GM12891 (cell line): ENCODE measurements at places on chromosomes 7 and 10.

DNA sequence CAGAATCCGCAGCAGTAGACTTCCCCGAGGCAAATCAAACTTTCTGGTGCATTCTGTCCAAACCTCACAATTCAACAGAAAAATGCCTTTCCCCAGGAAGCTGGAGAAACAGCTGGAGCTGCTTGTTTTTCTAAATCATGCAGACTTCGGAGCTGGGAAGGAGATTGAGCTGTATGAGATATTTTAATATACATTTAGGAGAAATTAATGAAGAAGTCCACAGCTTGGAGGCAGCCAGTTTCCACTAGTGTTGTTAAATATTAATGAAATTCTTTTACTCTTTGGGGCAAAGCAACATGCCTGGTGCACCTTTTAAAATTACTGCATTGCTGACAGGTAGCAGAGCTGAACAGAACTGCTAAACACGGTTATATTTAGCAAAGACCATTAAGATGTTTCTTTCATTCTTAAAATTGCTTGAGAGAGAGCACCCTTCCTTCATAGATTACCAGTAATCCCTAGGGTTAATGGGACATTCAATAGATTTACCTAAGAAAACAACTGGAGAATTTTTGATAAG lies 566.4 kb downstream of the SORCS3 start:
- DNase-seq, result no peak

GRCh38 chr10:106181501-106181900 lies 983.0 kb downstream of the SORCS1 start:
- no peak for DNase-seq

- no peak for DNase-seq
Observed at GRCh38 chr10:127041552-127041951, 136.3 kb downstream of the DOCK1 start.

GRCh38 chr10:118203461-118203860 lies 138.7 kb downstream of the FAM204A start:
- DNase-seq, result no peak

DNA sequence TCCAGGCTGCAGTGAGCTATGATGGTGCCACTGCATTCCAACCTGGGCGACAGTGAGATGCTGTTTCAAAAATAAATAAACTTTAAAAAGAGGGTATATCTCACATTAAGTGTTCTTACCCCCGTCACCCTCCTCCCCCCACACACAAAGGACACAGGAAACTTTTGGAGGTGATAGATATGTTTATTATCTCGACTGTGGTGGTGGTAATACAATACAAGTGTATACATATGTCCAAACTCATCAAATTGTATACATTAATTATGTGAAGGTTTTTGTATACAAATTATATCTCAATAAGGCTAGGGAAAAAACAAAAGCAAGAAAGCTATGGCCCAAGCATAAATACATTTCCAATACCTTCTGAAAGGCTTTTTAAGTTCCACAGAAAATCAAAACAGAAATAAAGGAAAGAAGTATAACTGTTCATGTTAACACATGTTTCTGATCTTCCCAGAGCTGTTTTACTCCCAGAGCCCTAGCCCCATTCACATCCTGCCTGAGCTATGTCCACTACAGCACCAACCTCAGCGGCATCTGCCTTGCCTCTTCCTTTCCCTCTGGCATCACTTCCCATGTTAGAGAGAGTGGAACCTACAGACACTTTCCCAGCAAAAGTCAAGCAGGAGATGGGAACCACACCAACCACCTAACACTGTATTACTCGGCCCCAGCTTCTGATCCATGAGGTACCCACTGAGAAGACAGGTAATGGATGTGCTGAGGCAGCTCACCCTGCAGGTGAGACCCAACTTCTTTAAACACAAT lies 48.1 kb downstream of the SGMS1 start:
- DNase-seq, result no peak

- DNase-seq, result no peak
Observed at GRCh38 chr7:151014950-151015349, 9.3 kb downstream of the ATG9B start.

- no peak for DNase-seq
Observed at GRCh38 chr7:158742065-158742821, 37.6 kb upstream of the NCAPG2 start.
